ENCODE measurements at places on chromosomes 6 and 20.

DNA sequence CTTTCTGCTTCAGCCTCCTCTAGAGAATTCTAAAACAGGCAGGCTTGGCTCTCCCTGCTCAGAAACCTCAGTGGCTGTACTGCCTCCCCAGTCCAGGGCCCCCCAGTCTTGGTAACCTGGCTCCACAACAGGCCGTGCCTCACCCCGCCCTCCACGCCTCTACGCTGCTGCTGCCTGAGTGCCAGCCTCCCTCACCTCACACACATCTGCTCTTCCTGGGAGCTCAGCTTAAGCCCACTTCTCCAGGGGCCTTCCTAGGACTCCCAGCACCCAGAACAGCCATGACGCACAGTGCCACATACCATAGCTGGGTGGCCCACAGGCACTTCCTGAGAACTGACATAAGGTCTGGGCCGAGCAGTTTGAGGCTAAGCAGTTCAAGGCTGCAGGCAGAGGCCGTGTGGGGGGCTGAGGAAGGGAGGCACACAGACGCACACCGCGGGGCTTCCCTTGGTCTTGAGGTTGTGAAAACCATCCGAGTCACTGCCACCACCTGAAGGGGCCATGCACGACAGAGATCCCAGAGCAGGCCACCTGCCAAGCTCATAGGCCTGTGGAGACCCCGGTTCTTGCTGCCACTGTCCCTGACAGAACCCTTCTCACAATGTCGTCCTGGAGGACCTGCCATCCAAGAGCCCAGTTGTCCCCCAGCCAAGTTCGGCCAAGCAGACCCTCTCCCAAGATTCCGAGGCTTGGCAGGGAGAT is 42.6 kb downstream of the DSTN start:
- peak; percentile 57 for DNase-seq

GRCh38 chr6:32815115-32815514 is 1.7 kb downstream of the HLA-DOB start:
- DNase-seq = no peak

DNA sequence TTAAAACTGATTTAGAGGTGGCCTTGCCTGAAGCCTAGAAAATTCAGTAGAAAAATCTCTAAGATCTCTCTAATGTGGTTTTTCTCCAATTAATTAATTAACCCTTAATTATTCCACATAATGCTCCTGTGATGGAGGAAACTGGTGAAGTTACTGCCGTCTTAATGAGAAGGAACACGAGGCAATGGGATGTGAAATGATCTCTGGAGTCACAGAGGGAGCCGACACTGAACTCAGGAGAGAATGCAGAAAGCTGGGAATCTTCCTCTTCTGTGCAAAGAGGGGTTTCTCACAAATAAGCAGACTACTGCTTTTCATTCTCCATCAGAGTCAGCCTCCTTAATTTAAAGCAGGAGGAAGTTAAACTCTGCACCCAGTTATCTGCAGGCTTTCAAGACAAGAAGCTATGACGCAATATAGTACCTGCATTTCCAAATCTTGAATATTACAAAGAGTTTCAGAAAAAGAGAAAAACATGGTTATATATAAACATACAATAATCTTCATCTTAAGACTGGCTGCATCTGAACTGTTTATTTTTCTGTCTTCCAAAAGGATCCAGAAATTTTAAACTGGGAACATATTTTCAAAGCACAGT is 18.1 kb upstream of the SNRPB2 start:
- no peak for DNase-seq

GRCh38 chr6:25173951-25174474 is 105.2 kb upstream of the CARMIL1 start:
- DNase-seq = no peak

- DNase-seq = no peak
Observed at GRCh38 chr6:5045416-5045815, 39.7 kb upstream of the PPP1R3G start.

DNA sequence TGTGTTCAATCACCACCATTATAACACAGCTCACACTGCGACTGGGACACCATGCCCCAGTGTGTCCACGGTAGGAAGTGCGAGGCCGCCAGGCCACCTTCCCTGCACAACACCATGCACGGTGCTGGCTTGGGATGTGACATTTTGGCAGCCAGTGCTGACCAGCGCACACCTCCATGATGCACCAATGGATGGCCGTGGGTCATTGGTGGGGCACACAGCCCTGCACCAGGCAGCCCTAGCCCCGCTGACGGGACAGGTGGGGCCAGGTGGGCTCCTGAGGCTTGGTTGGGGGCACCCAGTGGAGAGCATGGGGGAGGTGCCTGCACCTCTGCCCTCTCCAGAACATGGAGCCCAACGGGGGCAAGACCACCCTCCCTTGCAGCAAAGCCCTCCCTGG is 18.2 kb upstream of the FRMD1 start:
- no peak for DNase-seq

GRCh38 chr6:88045521-88046136 is 2.0 kb upstream of the SPACA1 start:
- no peak for DNase-seq

All from activated naive CD8-positive, alpha-beta T cell treated with anti-CD3 and anti-CD28 coated beads, Interleukin-2, amount 50 U/mL, for 24 hours (primary cell).